ENCODE measurements at places on chromosomes 7 and 10. TPM values are rescaled to one million over a fixed set of nuclear protein-coding genes. Genes with fewer than 3 reads are reported as not detected.

DNA sequence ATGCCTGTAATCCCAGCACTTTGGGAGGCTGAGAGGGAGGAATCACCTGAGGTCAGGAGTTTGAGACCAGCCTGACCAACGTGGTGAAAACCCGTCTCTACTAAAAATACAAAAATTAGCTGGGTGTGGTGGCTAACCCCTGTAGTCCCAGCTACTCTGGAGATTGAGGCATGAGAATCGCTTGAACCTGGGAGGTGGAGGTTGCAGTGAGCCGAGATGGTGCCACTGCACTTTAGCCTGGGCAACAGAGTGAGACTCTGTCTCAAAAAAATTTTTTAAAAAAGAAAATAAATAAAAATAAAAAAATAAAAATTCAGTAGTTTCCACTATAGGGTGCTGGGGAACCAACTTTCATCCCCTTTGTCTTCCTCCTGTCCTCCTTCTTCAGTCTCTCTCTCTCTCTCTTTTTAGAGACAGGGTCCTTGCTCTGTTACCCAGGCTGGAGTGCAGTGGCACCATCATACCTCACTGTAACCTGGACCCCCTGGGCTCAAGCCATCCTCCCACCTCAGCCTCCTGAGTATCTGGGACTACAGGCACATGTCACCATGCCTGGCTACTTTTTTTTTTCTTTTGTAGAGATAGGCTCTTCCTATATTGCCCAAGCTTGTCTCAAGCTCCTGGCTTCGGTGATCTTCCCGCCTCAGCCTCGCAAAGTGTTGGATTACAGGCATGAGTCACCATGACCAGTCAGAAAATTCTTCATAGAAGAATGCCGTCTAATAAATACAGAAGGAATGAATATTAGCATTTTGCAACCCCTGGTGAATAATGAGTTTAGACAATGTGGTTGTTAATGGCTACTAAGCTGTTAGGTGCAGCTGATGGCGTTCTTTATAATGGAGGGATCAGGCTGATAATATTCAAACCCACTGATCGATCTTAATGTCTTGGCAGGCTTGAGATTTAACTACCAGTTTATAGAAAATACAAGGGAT, 20.6 kb downstream of the RBM20 start:
- no peaks in the 10 kb centered on the region for H3K36me3 ChIP-seq
- H3K27me3 ChIP-seq: no peaks in the 10 kb centered on the region
- peak overlapping the region; percentile 43 for H3K4me3 ChIP-seq
- DNase-seq: peak; percentile 70
- H3K27ac ChIP-seq: peak overlapping the region; percentile 97
- peaks cover 48% of the 10 kb centered on the region for H3K4me1 ChIP-seq

DNA sequence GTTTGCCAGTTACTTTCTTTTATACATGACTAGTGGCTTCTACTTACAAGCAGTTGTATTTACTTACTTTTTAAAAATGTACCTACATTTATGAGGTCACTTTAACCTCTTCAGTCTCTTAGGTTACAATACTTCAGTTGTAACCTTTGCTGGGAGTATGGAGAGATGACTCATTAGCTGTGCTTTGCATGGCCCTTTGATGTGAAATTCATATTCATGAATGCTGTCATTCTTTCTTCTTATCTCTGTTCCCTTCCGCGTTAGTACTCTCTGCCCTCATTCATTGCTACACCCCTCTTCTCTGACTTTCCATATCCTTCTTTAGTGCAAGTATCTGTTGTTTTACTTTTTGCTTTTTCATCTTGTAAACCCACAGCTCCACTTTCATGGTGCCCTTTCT, 164.3 kb downstream of the BMPER start:
- no peak overlapping the region for H3K4me3 ChIP-seq
- no peak for DNase-seq
- no peaks in the 10 kb centered on the region for H3K27me3 ChIP-seq
- H3K36me3 ChIP-seq: no peaks in the 10 kb centered on the region
- no peak overlapping the region for H3K27ac ChIP-seq
- no peaks in the 10 kb centered on the region for H3K4me1 ChIP-seq

The TEX36 gene
- not detected for total RNA-seq

DNA sequence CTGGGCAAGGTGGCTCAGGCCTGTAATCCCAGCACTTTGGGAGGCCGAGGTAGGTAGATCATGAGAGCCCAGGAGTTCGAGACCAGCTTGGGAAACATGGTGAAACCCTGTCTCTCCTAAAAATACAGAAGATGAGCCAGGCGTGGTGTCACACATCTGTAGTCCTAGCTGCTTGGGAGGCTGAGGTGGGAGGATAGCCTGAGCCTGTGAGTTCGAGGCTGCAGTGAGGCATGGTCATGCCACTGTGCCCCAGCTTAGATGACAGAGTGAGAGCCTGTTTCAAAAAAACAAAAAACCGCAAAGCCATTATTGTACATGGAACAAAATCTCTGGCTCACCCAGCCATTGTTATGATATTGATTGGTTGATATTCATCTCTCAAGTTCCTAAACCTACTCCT, 53.7 kb downstream of the KMT2E start:
- H3K36me3 ChIP-seq: peaks cover 5% of the 10 kb centered on the region
- no peak for DNase-seq
- no peak overlapping the region for H3K27ac ChIP-seq
- no peak overlapping the region for H3K4me3 ChIP-seq
- no peaks in the 10 kb centered on the region for H3K4me1 ChIP-seq
- no peaks in the 10 kb centered on the region for H3K27me3 ChIP-seq

The THSD7A gene
- total RNA-seq: 0.47 TPM

The PRRT4 gene
- total RNA-seq: 4.3 TPM

DNA sequence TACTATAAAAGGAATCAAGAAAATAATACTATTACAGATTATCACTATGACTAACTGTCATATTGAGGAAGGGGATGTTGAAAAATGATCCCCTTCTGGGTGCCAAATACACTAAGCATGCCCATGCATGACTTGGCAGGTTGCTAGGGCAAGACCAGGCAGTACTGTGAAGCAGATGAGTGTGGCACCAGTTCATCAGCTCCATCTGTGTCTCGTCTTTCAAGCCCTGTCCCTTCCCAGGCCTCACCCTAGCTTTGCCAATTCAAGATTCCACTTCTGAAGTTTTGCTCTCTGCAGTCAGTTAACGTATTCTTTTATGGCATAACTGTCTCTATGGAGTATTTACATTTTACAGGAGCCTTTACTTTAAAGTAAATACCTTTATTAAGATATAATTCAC, 135.6 kb upstream of the HPS1 start:
- no peaks in the 10 kb centered on the region for H3K36me3 ChIP-seq
- H3K4me3 ChIP-seq: no peak overlapping the region

The MYO1G gene
- 0.79 TPM for total RNA-seq

DNA sequence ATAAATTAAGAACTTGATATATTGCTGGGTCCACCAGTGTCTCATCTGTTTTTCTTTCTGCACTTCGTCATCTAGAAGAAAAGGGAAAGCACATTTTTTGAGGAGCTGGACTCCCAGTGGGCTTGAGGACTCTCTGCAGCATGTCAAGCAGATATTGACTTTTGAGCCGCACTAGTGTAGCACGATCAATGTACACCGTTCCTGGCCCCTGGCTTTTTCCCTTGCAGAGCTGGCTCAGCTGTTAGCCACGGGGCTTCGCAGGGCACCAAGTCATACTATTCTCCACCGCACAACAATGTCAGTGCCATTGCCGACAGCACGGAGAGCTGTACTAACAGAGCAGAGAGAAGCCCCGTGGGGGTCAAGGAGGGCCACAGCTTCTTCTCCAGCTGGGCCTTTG, 235.4 kb upstream of the HABP2 start:
- H3K27ac ChIP-seq: no peak overlapping the region
- DNase-seq: no peak
- no peaks in the 10 kb centered on the region for H3K27me3 ChIP-seq

The ST8SIA6 gene
- 1.2 TPM for total RNA-seq

- no peaks in the 10 kb centered on the region for H3K27me3 ChIP-seq
- H3K4me3 ChIP-seq: no peak overlapping the region
- DNase-seq: no peak
Observed at GRCh38 chr10:25457552-25457951, 282.8 kb downstream of the GPR158 start.

DNA sequence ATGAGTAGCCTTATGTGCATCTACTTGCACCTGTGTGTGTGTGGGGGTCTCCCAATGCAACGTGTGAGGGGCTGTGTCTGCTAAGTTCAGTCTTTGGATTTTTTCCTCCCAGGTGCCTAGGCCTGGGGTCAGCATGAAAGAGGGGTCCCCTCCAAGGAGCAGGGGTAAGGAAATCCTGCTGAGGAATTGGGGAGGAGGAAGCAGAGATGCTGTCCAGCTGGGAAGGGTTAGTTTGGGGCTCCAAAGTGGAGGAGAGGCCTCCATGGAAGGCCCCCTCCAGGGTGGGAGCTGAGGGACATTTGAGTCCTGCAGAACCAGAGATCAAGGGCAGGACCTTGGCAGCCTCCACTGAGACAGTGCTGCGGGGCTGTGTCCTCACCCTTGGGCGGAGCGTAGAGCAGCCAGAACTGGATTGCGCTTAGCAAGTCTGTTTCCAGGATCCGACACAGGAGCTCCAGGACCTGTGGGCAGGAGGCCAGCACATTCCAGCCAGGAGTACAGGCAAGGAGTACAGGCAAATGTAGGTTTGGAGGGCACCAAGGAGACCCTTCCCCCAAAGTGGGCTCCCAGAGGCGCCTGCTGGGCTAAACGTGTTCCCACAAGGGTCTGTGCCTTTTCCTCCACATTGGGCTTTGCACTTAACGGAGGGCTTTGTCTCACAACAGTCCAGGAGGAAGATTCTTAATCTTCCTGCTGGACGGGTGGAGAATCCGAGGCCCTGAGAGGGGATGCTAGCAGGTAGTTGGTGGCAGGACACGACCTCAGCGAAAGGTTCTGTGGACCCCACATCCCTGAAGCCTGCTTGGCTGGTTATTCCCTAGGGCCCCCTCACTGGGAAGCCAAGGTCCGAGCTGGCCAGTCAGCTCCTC, 10.1 kb downstream of the TBATA start:
- no peak for DNase-seq
- H3K36me3 ChIP-seq: no peaks in the 10 kb centered on the region
- H3K4me1 ChIP-seq: no peaks in the 10 kb centered on the region
- no peak overlapping the region for H3K27ac ChIP-seq
- no peaks in the 10 kb centered on the region for H3K27me3 ChIP-seq

The ZNF800 gene
- 29.2 TPM for total RNA-seq

DNA sequence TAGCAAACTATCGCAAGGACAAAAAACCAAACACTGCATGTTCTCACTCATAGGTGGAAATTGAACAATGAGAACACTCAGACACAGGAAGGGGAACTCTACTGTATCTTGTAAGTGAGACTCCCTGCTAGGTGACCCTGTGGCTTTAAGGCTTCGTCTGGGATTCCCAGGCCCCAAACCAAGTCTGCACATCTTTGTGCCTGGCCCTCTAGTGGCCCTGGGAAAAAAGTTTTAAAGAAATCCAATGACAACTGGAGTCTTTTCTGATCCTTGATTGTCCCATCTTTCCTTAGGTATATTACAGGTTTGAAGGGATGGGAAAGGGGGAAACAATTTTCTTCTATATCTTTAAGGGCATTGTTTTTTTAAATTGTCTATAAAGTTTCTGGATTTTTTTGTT, 10.6 kb upstream of the LIPM start:
- no peak overlapping the region for H3K4me3 ChIP-seq
- no peaks in the 10 kb centered on the region for H3K4me1 ChIP-seq
- no peak for DNase-seq
- H3K27ac ChIP-seq: no peak overlapping the region

The TMEM139 gene
- total RNA-seq: 0.43 TPM

The AMZ1 gene
- total RNA-seq: not detected

GRCh38 chr10:123274306-123275135, 120.3 kb downstream of the BUB3 start:
- H3K36me3 ChIP-seq: no peaks in the 10 kb centered on the region
- peaks cover 3% of the 10 kb centered on the region for H3K27me3 ChIP-seq
- no peak overlapping the region for H3K27ac ChIP-seq
- no peak overlapping the region for H3K4me3 ChIP-seq
- no peak for DNase-seq
- no peaks in the 10 kb centered on the region for H3K4me1 ChIP-seq

GRCh38 chr7:44374007-44374763, 48.8 kb upstream of the CAMK2B start:
- H3K27ac ChIP-seq: no peak overlapping the region
- peaks cover 3% of the 10 kb centered on the region for H3K4me1 ChIP-seq

The KCNH2 gene
- total RNA-seq: 0.39 TPM

DNA sequence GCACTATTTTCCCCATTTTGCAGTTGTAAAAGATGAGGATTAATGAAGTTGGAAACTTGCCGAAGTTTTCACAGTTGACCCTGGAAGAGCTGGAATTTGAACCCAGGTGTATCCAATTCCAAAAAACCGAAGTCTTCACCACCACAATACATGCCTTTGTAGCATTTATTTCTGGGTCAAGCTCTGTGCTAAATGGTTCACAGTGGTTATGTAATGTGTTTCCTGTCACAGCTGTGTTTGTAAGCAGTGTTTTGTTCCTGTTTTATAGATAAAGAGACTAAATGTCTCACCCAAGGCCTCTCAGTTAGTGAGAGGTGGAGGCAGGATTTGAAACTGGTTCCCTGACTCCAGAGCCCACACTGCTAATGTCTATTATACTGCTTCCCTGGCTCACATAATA, 17.6 kb downstream of the SFTPA2 start:
- H3K4me1 ChIP-seq: no peaks in the 10 kb centered on the region
- H3K36me3 ChIP-seq: no peaks in the 10 kb centered on the region
- no peak overlapping the region for H3K4me3 ChIP-seq
- H3K27me3 ChIP-seq: no peaks in the 10 kb centered on the region
- no peak for DNase-seq
- no peak overlapping the region for H3K27ac ChIP-seq

The SFTPA1 gene
- total RNA-seq: 0.64 TPM

DNA sequence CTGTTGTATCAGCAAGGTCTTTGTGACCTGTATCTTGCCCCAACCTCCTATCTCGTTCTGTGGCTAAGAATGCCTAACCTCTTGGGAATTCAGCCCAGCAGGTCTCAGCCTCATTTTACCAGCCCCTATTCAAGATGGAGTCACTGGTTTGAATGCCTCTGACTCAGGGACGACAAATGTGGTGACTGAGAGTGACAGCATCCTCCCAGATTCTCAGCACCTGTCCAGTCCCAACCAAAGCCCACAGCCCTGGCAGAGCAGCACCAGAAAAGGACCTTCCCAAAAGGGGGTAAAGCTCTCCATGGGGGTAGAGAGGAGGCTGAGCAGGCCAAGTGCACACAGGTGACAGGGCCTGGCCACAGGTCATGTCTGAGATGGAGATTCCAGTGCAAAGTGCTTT, 35.4 kb upstream of the GPAM start:
- no peaks in the 10 kb centered on the region for H3K4me1 ChIP-seq
- no peaks in the 10 kb centered on the region for H3K36me3 ChIP-seq
- H3K4me3 ChIP-seq: no peak overlapping the region
